H1 (cell line): ENCODE measurements at places on chromosomes 7 and 10. TPM values are rescaled to one million over a fixed set of nuclear protein-coding genes. Genes with fewer than 3 reads are reported as not detected.

The CYP2C19 gene
- total RNA-seq = not detected in 2 replicates

The KCNH2 gene
- total RNA-seq = 7.7 and 8.0 TPM in 2 replicates

The ACTL6B gene
- total RNA-seq = 1.7 and 2.1 TPM in 2 replicates

The SH2D4B gene
- 0.10 and 0.13 TPM in 2 replicates for total RNA-seq

The NKX1-2 gene
- 33.9 and 34.9 TPM in 2 replicates for total RNA-seq

The INHBA gene
- total RNA-seq = 2.7 and 2.8 TPM in 2 replicates

The CLCN1 gene
- total RNA-seq = 0.33 and 0.41 TPM in 2 replicates

The SFTPA1 gene
- not detected in 2 replicates for total RNA-seq

The OR2A5 gene
- total RNA-seq = not detected in 2 replicates
